ENCODE measurements at places on chromosomes 4 and X.

DNA sequence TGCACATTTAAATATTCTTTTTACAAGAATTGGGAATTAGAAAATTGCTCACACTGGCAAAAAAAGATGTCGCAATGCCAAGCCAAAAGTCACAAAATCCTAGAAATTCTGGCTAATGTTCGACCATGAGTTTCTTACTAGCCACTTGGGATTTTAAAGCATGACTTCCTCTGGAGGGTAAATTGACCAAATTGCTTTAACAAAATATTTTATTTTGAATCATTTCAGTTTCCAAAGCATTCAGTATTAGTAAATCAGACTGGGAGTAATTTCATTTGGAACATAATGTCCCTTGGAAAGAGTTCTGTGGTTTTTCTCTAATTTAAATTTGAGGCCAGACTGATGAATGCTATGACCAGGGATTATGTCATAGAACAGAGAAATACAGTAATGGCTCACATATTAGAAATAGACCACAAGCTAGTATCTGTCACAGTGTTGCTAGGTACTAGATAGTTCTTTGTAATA is 7.6 kb upstream of the CXCL5 start:
- no peak for DNase-seq

DNA sequence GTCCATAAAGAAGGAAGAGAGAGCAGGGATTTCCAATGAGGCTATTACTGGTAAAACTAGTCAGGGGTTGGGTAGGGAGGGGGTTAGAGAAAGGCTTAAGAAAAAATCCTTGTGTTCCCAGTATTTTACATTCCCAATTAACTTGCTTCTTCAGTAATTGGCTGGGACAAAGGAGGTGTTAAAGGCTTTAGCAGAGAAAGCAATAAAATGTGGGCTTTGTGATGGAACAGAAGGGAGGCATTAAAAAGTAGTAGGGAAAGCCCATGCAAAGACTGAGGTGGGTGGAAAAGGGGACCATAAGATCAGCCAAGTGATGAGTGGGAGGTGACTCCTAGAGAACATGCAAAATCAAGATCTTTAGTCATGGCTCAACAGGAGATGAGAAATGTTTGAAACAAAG is 1467.2 kb downstream of the RPA4 start:
- no peak for DNase-seq

- DNase-seq, result no peak
Measured at GRCh38 chr4:23290656-23291055, 597.9 kb downstream of the GBA3 start.

DNA sequence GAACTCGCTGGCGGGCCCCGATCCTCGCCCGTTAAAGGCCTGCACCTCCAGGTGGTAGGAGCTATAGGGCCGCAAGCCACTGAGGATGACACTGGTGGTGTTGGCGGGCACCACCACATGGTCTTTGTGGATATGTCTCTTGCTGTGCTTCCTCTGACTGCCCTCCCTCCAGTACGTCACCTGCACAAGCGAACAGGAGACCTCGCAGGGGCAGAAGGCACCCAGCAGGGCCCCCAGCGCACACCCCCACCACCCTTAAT is 20.7 kb downstream of the L1CAM start:
- no peak for DNase-seq

DNA sequence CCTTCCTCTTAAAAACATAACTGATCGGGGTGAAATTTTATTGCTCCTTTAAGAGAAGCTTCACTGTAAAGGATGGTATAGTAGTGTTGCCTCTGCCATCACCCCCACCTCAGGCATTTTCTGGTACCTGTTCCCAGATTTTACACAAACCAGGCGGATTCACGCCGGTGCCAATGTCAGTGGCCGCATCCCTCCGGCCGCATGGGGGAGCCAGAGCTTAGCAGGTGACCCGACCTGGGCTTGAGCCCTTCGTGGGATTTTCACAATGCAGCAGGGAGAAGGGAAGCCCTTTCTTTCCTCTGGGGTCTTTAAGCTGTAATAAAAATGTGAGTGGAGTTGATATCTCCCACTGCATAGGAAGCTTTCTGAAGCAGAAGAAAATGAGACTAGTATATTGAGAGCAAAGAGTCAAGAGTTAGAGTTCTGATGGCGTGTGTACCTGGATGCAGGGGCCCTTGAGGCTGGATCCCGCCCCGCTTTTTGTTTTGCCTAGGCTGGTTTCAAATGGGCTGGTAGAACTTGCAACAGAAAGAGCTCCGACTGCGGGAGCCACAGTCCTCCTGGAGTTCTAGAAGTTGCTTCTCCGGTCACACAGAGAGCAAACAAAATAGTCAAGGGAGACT is 59.4 kb downstream of the POLR2B start:
- no peak for DNase-seq

DNA sequence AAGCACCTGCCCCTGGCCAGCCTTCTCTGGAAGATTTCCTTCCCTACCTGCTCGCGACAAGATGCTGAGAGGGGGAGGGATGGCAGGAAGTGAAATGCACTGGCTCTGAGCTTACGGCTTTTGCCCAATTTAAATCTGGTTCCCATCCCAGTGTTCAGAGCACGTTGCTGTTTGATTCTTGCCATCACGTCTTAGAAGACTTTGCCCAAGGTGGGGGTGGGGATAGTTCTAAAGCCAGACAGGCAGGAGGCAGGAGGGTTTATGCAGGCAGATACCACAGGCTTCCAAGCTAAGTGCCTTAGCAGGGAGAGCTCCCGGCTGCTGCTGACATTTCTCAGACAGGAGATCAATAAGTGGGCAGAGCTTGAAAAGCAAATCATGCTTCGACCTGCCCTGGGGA is 393.9 kb downstream of the MID1IP1 start:
- DNase-seq, result peak; percentile 1

DNA sequence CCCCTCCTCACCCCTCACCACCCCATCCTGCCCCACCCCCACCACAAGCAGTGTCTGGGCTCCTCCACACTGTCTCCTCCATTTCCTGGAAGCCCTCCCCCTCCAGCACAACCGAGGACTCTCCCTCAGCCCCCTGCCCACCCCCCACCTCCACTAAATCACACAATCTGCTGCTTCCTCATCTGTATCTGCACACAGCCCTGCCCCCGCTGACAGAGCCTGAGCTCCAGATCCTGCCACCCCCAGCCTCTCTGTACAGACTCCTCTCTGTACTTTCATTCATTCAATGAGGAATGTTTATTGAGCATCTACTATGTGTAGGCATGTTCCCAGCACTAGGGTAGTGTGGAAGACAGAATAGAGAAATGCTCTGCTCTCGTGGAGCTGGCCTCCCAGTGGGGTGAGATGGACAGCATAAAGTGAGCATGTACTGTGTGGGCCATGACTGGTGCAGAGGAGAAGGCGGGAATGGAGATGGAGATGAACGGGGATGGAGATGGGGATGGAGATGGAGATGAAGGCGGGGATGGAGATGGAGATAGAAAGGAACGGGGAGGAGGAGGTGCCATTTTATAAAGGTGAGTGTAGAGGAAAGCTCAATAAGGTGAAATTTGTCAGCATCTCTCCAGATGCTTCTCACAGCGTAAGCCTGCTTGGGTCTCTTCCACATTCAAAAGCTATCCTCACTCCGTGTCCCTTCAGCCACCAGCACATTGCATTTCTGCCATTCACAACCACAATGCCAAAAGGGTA is 2.5 kb upstream of the PPP2R2C start:
- no peak for DNase-seq

- no peak for DNase-seq
Measured at GRCh38 chr4:146260521-146260920, 46.2 kb downstream of the REELD1 start.

DNA sequence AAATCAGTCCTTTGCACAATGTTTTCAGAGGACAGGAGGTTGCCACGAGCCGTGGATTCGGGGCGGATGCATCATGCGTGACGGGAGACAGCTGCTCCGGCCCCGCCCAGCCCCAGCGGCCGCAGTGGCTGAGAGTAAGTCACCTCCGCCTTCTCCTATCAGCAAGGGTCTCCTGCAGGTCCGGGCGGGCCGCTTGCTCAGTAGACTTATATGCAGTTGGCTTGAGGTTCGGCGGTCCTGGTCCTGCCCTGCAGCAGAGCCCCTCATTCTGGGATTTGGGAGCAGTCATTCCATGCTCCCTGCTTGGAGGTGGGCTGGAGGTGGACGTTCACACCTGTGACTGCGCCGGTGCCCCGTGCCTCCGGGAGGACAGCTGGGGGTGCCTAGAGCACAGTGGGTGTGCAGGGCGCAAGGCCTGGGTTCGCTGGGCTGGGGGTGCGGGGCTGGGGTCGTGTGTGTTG is 86.3 kb upstream of the ADRA2C start:
- DNase-seq, result no peak

GRCh38 chrX:46572340-46572936 is 1.1 kb upstream of the CHST7 start:
- no peak for DNase-seq

DNA sequence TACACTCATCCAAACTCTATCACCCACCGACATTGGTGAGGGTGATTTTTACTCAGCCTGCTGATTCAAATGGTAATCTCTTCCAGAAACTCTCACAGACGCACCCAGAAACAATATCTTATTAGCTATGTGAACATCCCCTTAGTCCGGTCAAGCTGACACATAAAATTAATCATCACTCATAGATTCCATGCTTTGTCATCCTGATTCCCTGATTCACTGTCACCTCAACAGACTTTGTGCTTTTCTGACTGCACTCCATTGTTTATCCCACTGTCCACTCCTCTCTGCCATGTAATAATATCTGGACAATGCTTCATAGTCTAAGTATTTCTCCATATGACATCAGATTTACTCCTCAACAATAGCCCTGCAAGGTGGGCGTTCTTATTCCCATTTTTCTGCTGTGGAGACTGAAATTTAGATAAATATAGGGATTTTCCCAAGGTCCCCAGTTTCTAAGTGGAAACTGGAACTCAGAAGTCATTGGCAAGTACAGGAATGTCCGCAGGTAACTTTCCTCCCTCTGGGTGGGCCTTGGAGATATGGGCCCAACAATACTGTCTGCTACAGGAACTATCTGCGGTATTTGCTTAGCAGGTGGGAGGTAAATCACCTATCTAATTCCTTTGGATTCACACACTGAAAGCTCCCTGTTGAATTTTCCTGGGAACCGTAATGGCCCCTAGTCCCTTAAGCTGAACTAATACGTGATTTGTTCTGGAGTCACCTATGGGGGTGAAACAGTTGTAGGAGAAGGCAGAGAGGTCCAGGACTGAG is 228.6 kb upstream of the BCOR start:
- no peak for DNase-seq

- no peak for DNase-seq
Measured at GRCh38 chr4:147088146-147088545, 142.5 kb upstream of the TTC29 start.

DNA sequence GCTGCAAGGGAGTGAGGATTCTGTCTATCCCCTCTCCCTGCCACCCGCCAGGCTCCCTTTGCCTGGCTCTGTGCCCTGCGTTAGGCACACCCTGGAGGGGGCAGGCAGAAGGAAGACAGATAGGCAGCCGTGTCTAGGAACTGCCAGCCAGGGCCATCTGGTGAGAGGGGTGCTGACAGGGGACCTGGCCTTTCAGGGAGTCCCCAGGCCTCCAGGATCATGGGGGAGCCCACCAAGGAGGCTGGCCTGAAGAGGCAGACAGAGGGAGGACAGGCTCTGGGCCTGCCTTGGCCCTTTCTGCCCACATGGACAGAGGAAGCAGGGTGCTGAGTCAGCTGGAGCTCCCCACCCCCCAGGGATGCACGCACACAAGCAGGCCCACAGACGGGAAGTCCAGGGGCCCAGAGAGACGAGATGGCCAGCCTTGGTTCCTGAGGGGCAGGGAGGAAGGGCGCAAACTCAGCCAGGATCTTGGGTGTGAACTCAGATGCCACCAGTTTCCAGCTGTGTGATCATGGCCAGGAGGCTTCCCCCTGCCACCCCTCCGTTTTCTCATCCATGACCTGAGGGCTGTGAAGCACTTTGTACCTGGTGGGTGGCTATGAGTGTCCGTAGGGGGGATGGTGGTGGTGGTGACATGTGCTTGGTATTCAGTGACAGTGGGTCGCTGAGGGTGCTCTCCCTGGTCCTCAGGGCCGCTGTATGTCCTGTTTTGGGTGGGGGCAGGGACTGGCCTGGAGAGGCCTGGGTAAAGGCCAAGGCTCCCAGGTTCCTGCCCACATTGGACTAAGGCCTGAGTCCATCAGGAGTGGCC is 1.8 kb downstream of the SH3BP2 start:
- no peak for DNase-seq

GRCh38 chr4:28269426-28269825 is 1408.8 kb downstream of the STIM2 start:
- DNase-seq, result no peak

DNA sequence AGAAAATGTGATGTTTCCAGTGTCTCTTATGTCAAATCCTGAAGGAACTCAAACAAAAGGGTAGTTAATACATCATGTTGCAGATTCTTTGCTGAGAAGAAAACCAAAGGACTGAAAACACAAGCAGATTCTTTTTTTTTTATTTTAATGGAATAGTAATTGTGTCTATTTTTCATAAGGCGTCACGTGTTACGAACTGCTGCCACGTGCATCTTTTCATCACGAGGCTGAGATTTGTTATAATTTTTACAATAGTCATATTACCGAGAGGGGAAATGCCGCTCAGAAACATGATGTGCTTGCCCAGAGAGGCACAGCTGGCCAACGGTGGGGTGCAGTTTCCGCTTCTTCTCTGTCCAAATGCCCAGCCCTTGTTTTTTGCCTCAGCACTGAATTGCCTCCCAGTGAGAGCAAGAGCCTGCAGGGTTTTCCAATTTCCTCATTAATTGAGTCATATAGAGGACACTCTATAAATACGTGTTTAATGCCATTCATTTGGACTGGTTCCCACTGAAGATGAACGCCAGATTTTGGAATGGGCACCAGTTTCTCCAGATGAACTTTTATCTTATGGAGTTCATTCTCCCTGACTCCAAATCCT is 225.3 kb downstream of the STK32B start:
- peak; percentile 6 for DNase-seq

- no peak for DNase-seq
Measured at GRCh38 chr4:43456383-43456782, 563.9 kb downstream of the GRXCR1 start.

GRCh38 chr4:84392951-84393590 is 106.0 kb downstream of the NKX6-1 start:
- DNase-seq, result no peak

GRCh38 chr4:102780476-102781144 is 19.8 kb upstream of the MANBA start:
- no peak for DNase-seq

DNA sequence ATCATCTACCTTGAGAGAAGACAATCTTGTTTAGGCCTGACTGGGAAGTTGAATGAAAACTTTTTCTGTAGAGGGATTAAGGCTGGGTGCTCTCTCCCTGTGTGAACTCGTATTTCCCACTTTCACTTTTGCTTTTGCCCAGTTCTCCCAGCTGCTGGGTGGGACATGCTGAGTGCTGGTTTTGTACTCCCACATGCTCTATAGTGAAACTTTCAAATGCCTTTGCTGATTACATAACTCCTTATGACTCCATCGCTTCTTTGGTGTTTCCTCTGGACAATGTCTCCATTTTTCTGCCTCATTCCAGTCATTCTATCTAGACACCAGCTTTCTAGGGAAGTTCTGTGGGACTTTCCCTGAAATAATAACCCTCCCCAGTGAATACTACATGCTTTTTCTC is 100.5 kb downstream of the CLNK start:
- no peak for DNase-seq

All from NCI-H1105 (cell line).